GM23248 (cell line): ENCODE measurements at places on chromosomes 3 and 15. TPM values are rescaled to one million over a fixed set of nuclear protein-coding genes. Genes with fewer than 3 reads are reported as not detected.

The LSAMP gene
- total RNA-seq, result 4.0 and 4.5 TPM in 2 replicates

- no peak overlapping the region for H3K4me3 ChIP-seq
- no peak overlapping the region for H3K27ac ChIP-seq
- no peaks in the 10 kb centered on the region for H3K4me1 ChIP-seq
- no peaks in the 10 kb centered on the region for H3K27me3 ChIP-seq
- DNase-seq, result no peak
These were observed 6.4 kb downstream of the GRM7 start for GRCh38 chr3:6867269-6867668.

DNA sequence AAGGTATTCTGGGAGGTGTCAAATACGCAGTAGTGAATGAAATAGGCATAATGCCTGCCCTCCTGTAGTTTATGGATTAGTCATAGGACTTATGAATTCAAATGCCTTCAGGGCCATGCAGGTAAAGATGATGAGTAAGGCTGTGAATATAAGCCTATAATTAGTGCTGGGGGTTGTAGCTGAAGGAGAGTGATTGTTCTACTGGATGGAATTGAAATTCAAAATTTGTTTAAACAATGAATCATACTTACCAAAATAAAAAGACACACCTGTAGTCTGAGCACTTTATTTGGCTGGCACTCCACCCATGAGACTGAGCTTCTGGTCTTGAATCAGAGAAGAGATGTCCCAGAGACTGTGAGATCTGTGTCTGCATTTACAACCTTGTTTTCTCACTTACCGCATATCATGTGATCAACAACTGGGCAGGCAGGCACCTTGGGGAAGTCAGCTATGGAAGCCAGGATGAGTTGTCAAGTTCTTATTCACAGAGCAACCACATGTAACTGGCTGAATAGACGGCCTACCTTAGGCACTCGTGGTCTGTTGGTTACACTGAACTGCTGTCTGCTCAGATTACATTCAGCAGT is 291.8 kb downstream of the NAALADL2 start:
- H3K4me1 ChIP-seq, result no peaks in the 10 kb centered on the region
- H3K4me3 ChIP-seq, result no peak overlapping the region
- no peaks in the 10 kb centered on the region for H3K36me3 ChIP-seq
- no peaks in the 10 kb centered on the region for H3K27me3 ChIP-seq
- H3K27ac ChIP-seq, result no peak overlapping the region

GRCh38 chr15:91632981-91633380 is 220.5 kb upstream of the SLCO3A1 start:
- no peak for DNase-seq
- H3K36me3 ChIP-seq, result no peaks in the 10 kb centered on the region
- H3K27me3 ChIP-seq, result no peaks in the 10 kb centered on the region
- H3K4me3 ChIP-seq, result no peak overlapping the region

The LRRC58 gene
- 29.2 and 34.4 TPM in 2 replicates for total RNA-seq
